GM06990 (cell line): ENCODE measurements at places on chromosomes 2 and 18.
A peak's percentile ranks its signal among the peaks of the same experiment; 100 is the strongest.

- DNase-seq: no peak
These were observed 26.6 kb downstream of the SPTBN1 start for GRCh38 chr2:54482715-54483114.

DNA sequence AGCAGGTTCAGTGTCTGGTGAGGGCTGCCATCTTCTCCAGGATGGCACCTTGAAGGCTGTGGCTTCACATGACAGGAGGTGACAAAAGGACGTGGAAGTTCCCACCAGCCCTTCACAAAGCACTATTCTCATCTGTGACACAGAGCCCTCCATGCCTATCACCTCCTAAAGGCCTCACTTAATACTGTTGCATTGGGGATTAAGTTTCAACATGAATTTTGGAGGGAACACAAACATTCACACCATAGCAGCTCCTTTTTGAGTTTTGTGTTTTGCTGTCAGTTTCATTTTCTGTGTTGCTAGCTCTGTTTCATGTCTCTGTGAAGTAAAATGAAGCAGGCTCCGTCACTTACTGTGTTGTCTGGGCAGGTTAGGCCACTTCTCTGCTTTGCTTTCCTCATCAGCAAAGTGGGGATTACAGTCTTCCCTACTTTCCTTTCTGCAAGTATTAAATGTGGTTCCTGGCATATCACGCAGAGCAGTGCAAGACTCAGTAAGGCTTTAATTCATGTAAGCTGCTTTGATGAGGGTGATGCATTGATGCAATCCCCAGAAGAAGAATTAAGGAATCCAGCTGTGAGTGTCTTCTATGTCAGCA is 31.6 kb downstream of the LIMS1 start:
- no peak for DNase-seq

GRCh38 chr2:188870289-188870688 is 103.9 kb upstream of the COL3A1 start:
- no peak for DNase-seq

- no peak for DNase-seq
These were observed 28.9 kb upstream of the BCL2L11 start for GRCh38 chr2:111091811-111092211.

DNA sequence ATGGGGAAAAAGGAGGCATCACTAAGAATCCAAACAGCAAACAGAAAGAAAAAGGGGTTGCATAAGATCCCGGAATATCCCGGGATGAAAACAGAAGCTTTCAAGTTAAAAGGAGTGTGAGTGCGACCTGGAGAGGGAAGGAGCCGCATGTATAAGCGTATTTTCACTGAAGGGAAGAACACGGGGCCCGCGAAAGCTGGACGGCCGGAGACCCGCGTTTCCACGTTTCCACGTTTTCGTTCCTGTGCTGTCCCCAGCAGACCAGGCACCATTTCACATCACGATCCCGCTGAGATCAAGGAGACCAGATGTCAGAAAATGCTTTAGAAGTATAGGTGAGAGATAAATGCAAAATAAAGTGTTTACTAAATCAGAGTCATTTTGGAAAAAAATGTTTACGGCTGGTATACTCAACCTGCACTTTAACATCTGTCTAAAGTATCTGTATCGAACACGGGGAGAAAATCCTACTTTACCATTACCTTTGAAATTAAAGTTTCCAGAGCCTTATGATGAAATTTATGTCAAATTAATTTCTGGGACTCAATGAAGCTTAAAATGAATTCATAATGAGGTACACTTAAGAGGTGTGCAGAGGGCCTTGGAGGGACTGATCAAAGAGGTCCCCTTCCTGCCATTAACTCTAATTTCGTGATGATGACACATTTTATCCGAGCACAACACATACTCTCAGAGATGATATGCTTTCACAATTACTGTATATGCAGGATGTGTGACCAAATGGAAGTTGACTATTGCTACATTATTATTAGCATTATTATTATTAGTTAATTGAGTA is 71.0 kb upstream of the SALL3 start:
- no peak for DNase-seq

GRCh38 chr2:109239720-109240119 is 110.7 kb downstream of the SH3RF3 start:
- DNase-seq: no peak

DNA sequence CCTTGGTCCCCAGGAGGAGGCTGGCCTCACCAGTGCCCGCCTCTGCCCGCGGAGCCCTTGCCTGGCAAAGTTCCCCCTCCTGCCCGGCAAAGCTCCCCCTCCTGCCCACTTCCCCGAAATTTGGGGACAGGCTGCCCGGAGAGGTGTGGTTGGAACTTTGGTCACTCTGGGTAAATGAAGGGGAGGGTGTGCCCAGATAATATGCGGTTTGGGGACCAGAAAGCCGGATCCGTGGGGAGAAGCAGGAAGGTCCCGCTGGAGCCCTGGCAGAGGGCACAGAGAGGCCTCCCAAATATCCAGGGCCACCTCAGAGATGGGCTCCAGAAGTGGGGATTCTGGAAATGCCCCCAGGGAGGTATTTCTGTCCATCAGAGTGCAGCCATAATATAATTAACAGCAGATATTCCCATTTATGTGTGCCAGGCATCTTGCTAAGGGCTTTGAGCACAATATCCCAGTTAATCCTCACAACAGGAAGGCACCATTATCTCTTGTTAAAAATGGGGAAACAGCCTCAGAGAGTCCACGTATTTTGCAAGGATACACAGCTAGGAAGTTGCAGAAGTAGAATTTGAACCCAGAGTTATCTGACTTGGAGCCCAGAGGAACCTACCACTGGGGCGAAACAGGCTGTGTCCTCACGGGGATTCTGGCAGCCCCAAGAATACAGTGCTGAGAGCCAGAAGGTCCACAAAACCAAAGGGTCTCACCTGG is 914 bp downstream of the STEAP3 start:
- no peak for DNase-seq

DNA sequence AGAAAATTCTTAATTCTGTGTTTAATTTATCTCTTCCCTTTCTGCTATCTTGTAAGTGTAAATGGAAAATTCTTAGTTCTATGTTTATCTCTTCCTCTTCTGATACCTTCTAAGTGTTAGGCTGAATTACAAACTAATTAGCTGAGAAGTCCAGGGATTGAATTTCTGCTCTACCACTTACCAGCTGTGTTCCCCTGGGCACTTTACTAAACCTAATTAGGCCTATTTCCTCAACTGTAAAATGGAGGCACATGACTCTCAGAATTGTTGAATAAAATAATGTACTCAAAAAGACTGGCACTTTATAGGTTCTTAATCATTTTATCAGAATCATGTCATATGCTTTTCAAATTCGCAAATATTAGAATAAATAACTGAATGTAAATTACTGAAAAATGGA is 146.3 kb downstream of the MAP2 start:
- DNase-seq: no peak

GRCh38 chr18:49062832-49063226 is 112.1 kb upstream of the SMAD7 start:
- DNase-seq: no peak

DNA sequence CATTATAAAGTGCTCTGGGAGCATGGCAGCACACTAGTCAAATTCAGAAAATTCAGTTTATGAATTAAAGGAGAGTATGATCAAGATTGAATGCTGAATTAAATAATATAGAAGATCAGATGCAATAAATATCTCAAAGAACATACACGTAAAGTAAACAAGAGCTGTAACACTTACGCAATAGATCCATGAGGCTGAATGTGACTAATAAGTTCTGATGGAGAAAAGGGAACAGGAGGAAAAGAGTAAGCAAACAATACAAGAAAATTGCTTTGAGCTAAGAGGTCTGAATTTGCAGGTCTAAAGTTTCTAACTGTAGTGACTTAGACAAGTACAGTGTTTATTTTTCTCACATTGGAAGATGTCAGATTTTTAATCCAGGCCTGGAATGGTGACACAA is 646.7 kb upstream of the ZNF804A start:
- no peak for DNase-seq

DNA sequence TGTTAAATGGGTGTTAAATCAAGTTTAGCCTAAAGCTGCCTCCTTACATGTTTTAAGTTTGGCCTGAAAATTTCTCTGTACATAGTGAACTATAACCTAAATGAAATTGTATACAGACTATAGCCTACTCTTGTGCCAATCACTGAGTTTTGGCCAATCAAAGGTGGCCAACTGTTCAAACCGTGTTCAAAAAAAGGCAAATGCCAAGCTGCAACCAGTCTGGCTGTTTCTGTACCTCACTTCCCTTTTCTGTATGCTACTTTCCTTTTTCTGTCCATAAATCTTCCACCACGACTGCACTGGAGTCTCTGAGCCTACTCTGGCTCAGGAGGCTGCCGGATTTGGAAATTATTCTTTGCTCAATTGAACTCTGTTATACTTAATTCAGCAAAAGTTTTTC is 121.0 kb downstream of the SPOPL start:
- no peak for DNase-seq

- no peak for DNase-seq
These were observed 1.7 kb upstream of the GATA6 start for GRCh38 chr18:22167471-22168241.

- DNase-seq: no peak
These were observed 151.3 kb downstream of the UBR3 start for GRCh38 chr2:169978402-169979017.

DNA sequence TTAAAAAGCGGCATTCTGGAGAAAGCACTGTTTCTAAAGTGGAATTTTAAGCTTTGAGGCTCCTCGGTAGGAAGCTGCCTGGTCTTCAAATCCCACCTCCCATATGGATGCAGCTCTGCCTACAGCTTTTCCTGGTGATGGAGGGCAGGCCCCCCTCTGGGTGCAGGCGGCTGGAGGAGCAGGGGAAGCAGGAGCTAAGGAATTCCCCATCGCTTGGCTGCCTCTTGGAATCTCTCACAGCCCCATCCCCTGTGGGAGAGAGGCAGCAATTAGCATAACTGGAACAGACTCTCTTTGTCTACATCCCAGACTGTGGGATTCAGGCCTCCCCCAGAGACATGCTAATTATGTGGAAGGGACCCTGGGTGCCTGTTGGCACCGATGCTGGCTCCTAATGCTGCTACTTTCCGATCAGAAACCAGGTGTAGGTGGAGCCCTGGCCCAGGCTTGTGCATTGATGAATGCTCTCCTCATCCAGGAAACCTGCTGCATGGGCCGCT is 51.3 kb downstream of the LIPG start:
- DNase-seq: no peak

DNA sequence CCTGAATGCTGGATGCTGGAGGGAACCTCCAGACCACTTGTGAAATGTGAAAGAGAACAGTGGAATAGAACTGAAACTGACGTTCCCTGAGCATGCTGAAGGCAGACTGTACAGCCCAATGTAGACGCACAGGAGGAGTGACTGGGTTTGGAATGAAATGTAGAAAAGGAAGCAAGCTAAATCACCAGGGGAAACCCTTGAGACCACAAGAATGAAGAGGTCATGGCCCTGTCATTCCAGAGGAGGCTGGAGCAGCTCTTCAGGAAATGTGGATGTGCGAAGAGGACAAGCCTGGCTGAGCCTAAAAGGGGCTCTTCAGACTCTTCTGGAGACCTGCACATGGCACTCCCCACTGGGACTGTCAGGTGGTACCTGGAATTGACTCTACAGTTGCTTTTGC is 118.5 kb upstream of the ALPP start:
- DNase-seq: no peak

GRCh38 chr18:36120297-36120696 is 8.8 kb downstream of the SLC39A6 start:
- DNase-seq: no peak

DNA sequence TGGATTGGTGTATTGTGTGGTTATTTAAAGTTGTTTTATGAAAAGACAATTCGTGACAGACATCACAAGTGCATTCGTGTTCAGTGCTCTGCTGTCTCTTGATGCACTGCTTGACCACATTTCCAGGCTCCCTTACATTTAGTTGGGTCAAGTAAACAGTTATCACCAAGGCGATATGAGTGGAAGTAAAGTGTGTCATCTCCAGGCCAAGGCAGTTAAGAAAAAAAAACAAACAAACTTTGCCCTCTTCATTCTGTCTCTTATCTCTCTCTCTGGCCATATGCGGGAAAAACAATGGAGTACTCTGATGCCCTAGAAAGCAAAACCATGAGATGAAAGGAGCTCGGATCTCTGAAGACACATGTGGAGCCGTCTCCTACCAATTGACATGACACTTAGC is 131.1 kb downstream of the DSEL start:
- DNase-seq: no peak

GRCh38 chr2:3282056-3282998 is 95.3 kb downstream of the EIPR1 start:
- DNase-seq: no peak

GRCh38 chr18:57747809-57748680 is 55.1 kb downstream of the ATP8B1 start:
- DNase-seq: no peak

- peak; percentile 33 for DNase-seq
These were observed 1.0 kb upstream of the ZNF532 start for GRCh38 chr18:58863539-58864145.

- DNase-seq: no peak
These were observed 51.0 kb downstream of the PAX8 start for GRCh38 chr2:113227698-113228097.

GRCh38 chr2:121596221-121597080 is 52.8 kb downstream of the CLASP1 start:
- DNase-seq: peak; percentile 56

DNA sequence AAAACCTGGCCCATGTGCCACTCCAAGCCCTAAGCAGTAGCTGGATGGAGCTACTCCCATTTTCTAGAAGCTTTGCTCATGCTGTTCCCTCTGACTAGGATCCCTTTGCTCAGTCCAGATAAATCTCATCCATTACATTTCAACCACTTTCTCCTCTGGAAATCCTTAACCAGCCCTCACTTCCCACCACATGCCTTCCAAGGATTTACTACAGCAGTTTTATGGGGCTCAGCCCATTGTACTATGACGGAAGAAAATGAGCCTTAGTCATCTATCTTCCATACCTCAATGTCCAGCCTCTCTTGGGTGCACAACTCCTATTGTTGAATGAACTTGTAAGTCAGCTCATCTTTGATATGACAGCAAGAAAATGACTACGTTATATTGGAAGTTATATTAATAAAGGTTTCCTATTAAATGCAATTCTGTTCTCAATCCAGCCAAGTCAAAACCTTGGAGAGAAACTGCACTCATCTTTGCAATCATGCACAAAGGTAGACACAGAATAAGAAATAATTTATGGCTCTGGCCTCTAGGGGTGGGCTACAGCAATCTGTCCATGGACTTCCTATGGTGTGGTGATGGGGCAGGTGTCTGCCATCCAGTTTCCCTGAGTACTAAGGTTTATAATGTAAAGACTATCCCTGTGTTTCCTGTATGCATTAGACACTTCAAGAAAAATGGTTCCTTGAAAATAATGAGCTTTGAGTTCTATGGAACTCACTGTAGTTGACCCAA is 3.4 kb downstream of the B4GALT6 start:
- no peak for DNase-seq
